Cerebellum (tissue), 4 donors: ENCODE measurements at places on chromosomes 13 and 19. TPM values are rescaled to one million over a fixed set of nuclear protein-coding genes. Genes with fewer than 3 reads are reported as not detected.

The CEACAM4 gene
- total RNA-seq: not detected

The WTIP gene
- total RNA-seq: 9.5 TPM

DNA sequence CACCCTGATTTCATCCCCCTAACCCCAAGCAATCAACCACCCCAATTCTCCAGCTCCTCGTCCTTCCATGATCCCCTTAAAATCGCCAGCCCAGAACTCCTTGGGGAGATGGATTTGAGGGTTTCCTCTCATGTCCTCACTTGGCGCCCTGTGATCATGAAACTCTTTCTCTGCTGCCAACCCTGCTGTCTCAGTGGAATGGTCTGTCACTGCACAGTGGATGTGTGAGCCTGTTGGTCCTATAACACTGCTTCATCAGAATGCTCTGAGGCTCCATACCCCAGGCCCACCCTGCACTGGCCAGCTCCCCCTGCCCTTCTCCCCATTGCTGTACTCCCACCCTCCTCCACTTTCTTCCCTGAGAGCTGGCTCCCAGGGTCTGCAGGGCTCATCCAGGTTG, 12.6 kb upstream of the ZNF792 start:
- DNase-seq: no peak

DNA sequence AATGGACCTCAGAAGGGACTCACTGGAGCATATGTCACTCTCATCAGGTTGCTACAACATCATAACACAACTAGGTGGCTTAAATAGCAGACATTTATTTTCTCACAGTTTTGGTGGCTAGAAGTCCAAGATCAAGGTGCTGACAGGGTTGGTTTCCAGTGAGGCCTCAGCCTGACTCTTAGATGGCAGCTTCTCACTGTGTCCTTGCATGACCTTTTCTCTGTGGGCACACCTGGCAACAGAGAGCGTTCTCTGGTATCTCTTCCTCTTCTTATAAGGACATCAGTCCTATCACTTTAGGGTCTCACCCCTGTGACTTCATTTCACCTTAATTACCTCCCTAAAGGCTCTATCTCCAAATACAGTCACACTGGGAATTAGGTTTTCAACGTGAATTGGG, 74.5 kb downstream of the CYSLTR2 start:
- no peak for DNase-seq

DNA sequence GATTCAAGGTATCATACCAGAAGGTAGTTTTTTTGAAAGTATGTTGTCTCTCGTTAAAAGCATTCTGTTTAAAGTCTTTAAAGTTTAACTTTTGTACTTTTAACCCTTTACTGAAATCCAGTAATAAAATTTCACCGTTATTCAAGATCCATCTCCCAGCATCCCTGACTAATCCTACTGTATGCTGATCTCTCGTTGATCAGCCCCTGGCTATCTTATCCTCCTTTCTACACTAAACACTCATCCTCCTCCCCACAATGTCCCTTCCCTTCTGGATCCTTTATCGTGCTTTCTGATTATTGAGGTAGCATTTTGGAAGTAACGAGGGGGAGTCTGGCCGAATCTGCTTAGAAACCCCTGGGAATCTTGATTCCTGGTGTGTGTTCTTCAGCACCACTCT, 1.3 kb downstream of the TPP2 start:
- no peak for DNase-seq

DNA sequence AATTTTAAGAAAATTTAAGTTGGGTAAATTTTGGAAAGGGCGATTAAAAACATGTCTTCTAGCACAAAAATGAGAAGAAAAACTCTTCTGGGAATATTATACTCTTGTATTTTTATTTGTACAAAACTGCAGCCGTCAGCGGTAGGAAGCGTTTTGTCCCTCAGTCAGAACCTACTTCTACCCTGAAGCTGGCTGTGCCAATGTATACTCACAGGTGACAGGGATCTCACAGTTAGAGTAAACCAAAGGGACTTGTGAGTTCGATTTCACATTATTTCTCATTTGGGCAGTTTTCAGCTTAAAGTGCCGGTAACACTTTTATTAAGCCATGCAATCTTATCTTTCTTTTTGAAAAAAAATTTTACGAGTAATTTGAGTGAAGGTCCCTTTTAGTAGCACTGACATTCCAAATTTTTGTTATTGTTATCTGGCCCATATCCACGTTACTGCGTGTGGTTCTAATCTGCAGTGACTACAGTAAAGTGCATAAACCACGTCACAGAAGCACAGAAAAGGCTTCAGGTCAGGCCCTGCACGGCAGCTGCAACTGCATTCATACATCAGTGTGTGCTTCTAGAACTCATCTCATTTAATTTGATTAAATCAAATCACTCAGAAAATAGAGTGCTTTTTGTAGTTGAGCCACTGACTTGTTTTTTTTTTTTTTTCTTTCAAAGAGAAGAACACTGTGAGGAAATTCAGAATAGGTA, 387.3 kb downstream of the LIG4 start:
- DNase-seq: no peak

DNA sequence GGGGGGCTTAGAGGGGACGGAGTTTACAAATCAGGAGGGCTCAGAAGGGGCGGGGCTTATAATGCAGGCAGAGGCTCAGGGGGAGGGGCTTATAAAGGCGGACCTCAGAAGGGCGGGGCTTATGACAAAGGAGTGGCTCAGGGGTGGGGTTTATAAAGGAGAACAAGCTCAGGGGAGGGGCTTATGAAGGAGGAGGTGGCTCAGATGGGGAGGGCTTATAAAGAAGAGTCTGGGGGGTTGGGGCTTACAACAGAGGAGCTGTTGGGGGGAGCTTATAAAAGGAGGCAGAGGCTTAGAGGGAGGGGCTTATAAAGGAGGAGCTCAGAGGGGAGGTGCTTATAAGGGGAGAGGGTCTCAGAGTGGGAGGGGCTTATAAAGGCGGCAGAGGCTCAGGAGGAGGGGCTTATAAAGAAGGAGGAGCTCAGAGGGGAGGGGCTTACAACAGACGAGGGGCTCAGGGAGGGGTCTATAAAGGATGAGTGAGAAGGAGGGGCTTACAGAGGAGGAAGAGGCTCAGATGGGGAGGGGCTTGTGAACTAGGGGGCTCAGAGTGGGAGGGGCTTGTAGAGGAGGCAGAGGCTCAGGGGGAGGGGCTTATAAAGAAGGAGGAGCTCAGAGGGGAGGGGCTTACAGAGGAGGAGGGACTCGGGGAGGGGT, 1.0 kb downstream of the SMIM24 start:
- DNase-seq: no peak

GRCh38 chr19:47022140-47022536, 2.5 kb downstream of the NPAS1 start:
- no peak for DNase-seq

DNA sequence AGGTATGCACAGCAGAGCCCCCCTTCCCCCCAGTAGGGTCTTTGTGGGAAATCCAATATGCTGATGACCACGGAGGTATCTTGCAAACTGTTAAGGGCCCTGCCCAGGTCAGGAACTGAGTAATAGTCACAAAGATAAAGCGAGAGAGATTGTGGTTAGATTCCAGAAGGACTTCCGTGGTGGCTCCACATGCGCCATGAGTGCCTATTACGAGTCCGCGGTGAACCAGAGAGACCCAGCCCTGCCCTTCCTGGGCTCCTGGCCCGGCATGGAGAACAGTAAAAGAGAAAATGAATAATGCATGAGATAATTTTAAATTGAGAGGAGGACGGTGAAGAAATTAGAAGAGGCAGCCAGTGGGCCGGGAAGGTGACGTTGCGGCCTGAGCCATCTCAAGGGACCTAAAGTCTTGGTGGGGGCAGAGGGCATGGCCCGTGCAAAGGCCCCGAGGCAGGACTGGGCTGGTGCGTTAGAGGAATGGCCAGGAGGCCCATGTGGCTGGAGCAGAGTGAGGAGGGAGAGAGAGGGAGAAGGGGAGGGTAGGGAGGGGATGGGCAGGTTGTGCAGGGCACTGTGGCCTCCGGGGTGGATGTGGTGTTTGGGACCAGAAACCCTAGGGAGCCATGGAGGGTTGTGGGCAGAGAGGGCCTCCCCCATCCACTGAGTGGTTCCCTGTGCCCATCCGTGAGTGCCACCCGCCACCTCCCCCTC, 46.6 kb upstream of the NFIC start:
- DNase-seq: no peak

The UNC13A gene
- total RNA-seq: 27.4 TPM

DNA sequence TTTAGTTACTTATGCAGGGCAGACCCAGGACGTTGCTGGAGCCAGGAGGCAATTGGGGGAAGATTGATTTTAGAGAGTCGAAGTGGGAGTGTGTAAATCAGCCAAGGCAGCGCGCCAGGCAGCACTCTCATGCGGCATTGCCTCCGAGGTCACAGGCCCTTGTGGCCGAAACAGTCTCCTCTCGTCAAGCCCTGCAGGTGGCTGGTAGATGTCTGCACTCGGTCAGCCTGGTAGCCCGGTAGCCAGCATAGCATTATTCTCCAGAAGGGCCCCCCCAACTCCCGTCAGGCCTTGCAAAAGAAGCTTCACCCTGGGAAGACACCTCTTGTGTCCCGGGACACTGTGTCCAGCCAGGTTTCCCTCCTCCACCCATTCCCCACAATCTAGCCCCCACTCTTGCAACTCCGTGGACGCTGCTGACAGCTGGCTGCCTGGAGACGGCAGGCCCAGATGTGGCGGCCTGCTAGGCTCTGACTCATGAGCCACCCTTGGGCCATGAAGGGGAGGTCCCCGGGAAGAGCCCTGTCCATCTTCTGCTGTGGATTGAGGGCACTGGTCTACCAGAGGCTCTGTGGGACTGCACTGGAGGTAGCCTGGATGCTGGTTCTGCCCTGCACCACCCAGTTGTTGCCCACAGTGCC, 2.6 kb upstream of the PEPD start:
- DNase-seq: no peak

The DLL3 gene
- total RNA-seq: 16.8 TPM

DNA sequence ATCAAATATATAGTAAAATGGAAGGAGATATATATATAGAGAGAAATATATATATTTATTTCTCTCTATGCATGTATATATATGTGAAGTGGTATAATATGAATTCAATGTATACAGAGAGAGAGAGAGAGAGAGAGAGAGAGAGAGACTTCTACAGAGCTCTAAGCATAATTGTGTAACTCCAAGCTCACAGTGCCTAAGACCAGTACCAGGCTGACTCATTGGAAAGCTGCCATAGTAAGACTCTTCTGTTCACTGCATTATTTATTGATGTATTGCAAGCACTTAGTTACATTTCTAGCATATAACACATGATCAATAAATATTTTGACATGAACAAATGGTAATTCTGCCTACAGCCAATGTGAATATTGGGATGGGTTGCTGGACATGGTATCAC, 1734.7 kb downstream of the SLITRK1 start:
- DNase-seq: no peak

The OVOL3 gene
- total RNA-seq: not detected

The PLPPR2 gene
- 23.7 TPM for total RNA-seq

GRCh38 chr13:113283904-113284303, 13.1 kb upstream of the LAMP1 start:
- DNase-seq: no peak

- DNase-seq: no peak
These were observed 35.8 kb downstream of the ZNF420 start for GRCh38 chr19:37114001-37114400.

DNA sequence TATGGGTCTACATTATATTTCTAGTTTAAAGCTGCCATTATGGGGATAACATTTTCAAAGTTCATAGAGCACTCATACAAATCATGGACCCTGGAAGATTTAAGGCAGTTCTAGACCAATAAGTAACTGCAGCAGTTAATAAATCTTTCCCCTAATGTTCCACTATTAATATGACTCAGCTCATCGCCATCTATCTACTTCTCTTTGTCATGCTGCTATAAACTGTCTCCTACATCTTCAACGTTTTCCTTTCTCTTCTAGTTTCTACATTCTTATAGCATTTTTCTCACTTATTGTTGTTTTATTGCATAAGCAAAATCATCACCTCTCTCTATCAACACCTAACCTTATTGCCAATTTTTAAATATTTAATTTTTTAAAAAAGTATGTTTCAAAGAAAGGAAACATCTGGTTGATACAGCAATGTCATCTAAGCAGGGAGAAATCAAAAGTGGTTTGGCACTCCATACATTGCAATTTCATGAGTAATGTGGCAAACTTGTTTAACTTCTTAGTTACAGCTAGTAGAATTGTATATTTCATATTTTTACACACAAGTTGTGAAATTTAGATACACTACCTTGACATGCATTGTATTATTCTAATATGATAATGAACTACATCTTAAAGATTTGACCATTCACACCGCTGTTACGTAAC, 1500.4 kb upstream of the MIR17HG start:
- DNase-seq: no peak

GRCh38 chr19:49626226-49626625, 13.7 kb downstream of the RRAS start:
- DNase-seq: no peak

GRCh38 chr13:113612607-113613006, 28.1 kb downstream of the TFDP1 start:
- no peak for DNase-seq
